ENCODE measurements at places on chromosomes 4 and X.

- no peak for DNase-seq
Observed at GRCh38 chr4:71237641-71238040, 101.2 kb upstream of the SLC4A4 start.

- no peak for DNase-seq
Observed at GRCh38 chrX:129818123-129818522, 25.6 kb downstream of the ZDHHC9 start.

DNA sequence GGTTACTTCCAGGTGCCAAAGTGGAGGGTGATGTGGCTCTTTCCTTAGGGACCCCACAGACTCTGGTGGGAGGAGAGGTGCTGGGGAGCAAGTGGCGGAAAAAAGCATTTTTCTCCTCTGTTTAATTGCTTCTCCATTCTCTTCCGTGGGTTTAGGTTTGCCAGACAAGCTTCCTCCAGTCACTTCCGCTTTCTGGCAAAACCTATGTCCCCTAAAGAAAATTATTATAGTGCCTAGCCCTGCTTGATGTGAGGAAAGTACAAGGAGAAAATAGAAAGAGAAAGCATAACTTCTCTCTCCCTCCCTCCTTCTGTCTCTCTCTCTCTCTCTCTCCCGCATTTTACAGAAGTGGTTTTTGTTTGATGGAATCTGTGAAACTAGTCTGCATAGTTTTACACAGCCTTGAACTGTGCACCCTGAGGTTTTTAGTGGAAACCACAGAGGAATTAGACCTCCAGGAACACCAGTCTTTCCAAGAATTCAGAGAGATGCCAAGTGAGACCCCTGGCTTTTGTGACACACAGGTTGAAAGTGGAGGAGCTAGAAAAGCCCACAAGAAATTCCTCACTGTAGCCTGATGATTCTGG, 231.1 kb upstream of the ANXA3 start:
- DNase-seq = no peak

- no peak for DNase-seq
Observed at GRCh38 chr4:142467088-142467487, 379.0 kb downstream of the INPP4B start.

DNA sequence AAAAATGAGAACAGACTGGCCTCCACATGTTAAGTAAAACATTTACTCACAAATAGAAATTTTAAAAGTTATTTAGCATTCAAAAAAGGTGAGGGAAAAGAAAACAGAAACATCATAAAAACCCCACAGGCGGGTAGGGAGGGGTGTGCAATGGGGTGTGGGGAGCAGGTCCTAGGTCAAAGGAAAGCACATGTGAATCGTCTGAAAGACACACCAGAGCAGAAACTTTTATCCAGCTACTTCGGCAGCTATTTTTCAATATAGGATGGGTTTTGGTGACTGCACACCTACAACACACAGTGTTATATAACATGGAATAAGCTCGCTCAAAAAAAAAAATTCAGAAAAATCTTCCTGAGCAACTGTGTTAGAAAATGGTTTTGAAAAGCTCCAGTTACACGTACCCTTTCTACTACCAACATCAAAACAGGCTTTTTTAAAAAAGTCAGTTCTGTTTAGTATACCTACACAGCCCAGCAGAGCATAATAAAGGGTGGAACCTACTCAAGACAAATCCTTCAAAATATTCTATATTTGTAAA, 1.6 kb downstream of the OTUD4 start:
- no peak for DNase-seq

DNA sequence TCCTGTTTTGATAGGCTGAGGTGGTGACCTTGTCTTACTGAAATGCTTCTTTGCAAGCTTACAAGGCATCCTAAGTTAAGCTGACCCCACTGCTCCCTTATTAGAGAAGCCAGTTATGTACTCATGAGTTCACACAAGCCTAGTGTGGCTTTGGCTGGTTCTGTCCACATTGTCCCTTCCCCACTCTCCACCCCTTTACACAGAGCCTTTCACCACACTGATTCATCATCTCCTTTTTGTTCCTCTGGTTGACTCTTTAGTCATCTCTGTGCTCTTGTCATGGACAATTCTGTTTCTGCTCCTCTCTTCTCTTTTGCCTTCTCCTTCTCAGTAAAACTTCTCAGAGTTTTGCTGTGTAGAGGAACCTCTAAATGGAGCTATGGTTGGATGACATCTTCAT, 4.9 kb downstream of the CHRNA9 start:
- no peak for DNase-seq

DNA sequence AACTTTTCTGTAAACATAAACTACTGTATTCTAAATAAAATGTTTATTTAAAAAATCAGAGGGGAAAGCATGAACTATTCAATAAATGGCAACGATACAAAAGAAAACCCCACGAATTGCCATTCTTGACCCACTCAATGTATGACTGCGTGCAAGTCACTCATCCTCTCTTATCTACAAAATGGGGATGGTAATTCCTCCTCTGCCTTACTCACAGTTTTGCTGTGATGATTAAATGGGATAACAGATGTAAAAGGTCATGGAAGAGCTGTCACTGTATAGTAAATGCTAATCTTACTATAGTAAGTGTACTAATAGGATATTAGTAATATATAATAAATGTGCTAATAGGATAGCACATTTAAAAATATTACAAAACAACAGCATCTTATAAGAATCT, 173.4 kb downstream of the SCFD2 start:
- DNase-seq = no peak

DNA sequence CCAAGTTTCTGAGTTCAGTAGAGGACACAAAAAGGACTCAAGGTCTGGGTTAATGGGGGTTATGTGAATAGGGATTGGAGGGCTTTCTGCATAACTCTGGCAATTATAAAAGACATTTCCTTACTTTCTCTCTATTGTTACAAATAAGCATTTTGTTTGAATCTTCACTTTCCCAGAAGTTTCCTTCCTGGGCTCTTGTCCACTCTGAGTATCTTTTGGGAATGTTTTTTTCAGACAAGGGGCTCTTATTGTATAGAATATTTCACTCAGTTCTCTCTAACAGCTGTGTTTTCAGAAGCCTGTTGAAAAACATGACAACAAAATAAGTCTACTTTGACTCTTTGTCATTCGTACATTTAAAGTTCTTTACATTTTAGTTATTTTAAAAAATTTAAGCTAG, 57.6 kb upstream of the MAP9 start:
- no peak for DNase-seq

DNA sequence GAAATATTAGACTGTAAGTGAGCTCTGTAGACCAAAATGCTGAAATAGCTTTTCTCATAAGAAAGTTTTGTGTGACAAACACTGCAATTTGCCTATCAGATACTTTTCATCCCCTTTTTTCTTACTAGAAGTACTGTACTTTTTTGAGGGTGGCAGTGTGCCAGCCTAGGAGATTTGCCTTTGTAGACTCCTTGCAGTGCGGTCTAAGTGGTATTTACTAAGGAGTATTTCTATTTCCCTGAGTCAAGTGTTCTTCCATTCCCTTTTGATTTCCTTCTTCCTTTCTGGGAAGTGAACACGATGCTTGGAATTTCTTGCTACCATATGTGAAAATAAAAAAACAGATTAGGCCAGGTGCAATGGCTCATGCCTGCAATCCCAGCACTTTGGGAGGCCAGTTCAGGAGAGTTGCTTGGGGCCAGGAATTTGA, 34.6 kb downstream of the PDLIM5 start:
- no peak for DNase-seq

DNA sequence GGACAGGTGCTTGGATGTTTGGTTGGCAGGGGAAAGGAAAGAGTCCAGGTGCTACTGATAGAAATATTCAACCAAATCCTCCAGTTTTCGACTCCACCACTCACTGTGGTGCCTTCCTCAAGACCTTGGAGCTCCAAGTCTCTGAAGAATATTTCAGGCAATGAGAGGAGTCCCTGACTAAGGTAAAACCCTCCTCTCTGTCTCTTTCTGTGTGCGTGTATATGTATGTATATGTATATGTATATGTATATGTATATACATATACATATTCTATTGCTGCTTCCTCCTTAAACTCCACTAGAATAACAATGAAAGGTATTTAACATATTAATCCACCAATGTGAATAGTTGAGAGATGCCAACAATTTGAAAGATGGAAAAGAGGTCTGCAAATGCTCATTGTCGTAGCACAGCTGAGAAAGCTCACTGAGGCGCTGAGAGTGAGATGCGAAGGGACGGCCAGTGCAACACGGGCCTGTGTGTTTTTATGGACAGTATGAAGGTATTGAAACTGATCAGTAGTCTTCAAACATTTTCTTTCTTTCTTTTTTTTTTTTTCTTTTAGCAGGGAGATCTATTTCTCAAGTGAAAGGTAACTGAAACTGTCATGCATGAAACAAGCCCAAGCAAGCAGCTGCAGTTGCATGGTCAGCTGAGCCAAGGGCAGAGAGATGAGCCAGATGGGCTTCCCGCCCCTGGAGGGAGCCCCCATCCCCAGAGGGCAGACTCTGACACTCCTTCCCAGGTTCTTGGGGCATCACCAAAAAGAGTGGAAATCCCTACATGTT, 41.1 kb upstream of the HS3ST1 start:
- DNase-seq = no peak

DNA sequence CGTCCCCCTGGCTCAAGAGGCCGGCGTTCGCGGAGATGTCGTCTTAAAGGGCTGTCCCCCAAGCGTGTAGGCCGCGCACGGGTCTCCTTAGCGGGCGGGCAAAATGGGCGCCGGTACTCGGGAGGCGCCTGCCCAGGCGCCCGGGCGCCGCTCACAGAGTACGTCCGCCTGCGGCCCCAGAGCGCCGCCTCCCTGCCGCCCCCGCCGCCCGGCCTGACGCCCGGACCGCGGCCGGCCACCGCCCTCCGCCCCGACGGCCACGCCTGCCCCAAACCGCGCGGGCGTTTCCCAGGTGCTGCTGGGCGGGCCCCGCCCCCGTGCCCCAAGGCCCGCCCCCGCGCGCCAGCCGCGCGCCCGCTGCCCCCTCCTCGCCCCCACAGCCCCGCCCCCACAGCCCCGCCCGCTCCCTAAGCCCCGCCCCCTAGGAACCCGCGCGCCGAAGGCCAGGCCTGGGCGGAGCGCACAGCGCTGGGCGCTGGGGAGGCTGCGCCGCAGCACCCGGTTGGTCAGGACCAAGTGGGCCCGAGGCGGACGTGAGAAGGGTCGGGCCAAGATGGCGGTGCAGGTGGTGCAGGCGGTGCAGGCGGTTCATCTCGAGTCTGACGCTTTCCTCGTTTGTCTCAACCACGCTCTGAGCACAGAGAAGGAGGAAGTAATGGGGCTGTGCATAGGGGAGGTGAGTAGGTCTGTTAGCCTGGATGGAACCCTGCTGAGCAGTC, at the start of the genes BRCC3, CMC4 and MTCP1:
TSS of gene BRCC3 (plus strand) at position 534 of the 719 bp plus-strand sequence. CDS start at position 554, 20 bp downstream.
TSS of gene CMC4 (minus strand) at position 162 of the 719 bp plus-strand sequence. CDS start 7,113 bp downstream, outside the sequence.
TSS of gene MTCP1 (minus strand) at position 162 of the 719 bp plus-strand sequence. CDS start 5,126 bp downstream, outside the sequence.
- peak; percentile 49 for DNase-seq

GRCh38 chr4:73603854-73604584, 16.2 kb downstream of the RASSF6 start:
- no peak for DNase-seq

GRCh38 chrX:5399403-5399802, 829.3 kb downstream of the NLGN4X start:
- DNase-seq = no peak

- no peak for DNase-seq
Observed at GRCh38 chrX:47611926-47612325, 7.7 kb downstream of the SYN1 start.

GRCh38 chr4:75511841-75512240, 2.4 kb downstream of the RCHY1 start:
- no peak for DNase-seq

DNA sequence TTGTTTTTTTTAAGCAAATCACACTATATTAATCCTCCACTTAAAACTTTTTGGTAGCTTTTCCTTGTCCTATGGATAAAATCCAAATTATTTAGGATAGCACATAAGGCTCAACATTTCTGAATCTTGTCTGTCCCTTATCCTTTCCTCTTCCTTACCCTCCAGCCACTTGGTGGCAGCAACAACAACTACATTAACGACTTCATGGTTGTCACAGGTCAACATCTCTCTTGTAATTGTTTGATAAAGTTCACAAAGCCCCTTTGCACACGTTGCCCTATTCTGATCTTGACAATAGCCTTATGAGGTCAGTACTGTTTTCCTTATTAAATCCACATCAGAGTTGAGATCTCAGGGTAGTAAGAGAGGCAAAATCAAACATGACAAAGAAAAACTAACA, 269.0 kb upstream of the PABPC4L start:
- no peak for DNase-seq

GRCh38 chrX:26511589-26512363, 295.8 kb downstream of the MAGEB5 start:
- no peak for DNase-seq

GRCh38 chrX:129161108-129161507, 362.2 kb downstream of the SMARCA1 start:
- no peak for DNase-seq

- DNase-seq = no peak
Observed at GRCh38 chrX:134013524-134013923, 28.1 kb upstream of the GPC3 start.

DNA sequence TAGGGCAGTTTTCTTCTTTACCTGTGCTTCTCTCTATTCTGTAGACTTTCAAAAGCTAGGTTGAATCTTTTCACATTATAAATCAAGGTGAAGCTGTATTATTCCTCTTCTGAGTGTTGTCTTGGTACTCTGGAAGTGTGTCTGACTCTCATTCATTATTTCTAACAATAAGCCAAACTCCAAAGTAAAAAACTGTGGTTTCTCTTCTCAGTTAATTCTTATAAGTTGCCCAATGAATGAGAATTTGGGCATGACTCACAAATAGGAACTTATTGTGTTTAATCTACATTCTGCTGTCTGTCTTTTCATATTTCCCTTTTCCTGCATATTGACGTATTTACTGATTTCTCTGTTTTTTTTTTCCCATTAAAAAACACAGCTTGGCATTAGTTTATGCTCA, 714.5 kb downstream of the CCSER1 start:
- no peak for DNase-seq

- no peak for DNase-seq
Observed at GRCh38 chrX:23726191-23726590, 16.9 kb downstream of the ACOT9 start.

GRCh38 chr4:107348188-107349050, 312.3 kb upstream of the DKK2 start:
- DNase-seq = no peak

DNA sequence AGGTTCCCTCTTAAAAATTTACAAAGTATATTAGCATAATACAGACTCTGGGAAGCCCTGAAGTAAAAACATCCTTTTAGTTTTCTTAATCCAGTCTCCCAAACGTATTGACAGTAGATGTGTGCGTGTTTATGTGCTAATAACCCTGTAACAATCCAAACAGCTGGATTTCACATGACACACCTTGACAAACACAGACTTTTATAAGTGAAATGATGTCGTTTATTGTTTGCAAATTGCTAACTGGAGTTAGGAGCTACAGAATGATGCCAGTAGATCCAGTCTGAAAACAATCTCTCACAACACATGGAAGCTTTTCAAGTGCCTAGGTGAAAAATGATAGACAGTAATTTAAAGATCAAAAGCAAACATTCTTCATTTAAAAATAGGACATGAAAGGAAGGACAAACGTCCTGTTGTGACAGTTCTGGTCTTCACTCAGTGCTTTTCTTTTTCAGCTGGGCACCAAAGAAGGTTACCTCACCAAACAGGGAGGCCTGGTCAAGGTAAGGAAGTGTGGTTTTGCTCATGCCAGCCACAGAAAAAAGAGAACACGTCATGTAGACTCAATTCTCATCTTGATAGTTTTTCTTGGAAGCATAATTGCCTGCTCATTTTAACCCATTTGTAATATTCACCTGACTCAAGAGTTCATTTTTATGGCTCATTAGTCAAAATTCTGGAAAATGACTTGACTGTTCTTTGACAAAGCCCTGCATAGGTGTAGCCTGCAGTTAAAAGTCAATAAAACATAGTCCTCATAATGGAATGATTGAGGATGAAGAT, 32.9 kb downstream of the LAMTOR3 start:
- peak; percentile 66 for DNase-seq

- DNase-seq = no peak
Observed at GRCh38 chr4:7185487-7186030, 6.8 kb upstream of the SORCS2 start.
